Stimulated activated effector memory CD8-positive, alpha-beta T cell treated with anti-CD3 and anti-CD28 coated beads, Interleukin-12 subunit alpha, Interleukin-12 subunit beta, amount 100 ng/mL, for 72 hours (primary cell): ENCODE measurements at places on chromosomes 6 and 20.
A peak's percentile ranks its signal among the peaks of the same experiment; 100 is the strongest.

- DNase-seq = no peak
These were observed 99.0 kb downstream of the PLCB1 start for GRCh38 chr20:8231038-8231437.

DNA sequence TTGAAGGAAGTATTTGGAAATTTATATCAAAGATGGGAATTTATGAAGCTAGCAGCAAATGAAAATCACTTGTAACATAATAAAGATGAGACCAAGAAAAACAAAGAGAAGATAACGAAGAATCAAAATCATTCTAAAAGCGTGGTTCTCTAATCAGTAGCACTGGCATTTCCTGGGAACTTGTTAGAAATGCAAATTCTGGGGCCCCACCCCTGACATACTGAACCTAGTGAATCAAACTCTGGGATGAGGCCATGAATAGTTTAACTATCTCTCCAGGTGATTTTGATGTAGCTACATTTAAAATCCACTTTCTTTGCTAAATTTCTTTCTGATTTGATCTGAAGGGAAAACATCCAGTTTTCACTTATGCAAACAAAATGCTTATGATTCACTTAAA is 1075.6 kb downstream of the HACE1 start:
- DNase-seq = no peak

GRCh38 chr6:31897612-31898382 is at the start of gene EHMT2:
EHMT2 (minus strand) TSS chr6:31897698; CDS start chr6:31897677, 21 bp downstream.
- DNase-seq = peak; percentile 90

GRCh38 chr6:163335671-163336545 is 78.6 kb upstream of the QKI start:
- DNase-seq = no peak

DNA sequence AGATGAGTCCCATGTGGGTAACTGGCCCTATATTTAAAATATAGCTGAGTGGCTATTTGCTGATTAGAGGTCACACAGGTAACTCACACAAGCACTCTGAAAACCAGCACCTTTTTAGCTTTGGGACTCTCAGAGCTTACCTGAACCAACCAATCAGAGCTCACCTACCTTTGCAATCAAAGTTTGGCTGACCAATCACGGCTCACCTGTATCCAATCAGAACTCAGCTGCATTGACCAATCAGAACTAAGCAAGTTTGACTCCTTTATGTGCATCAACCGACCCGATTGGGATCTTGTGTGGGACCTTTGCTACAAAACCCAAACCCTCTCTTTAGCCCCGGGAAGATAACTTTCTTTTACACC is 106.8 kb upstream of the NXT1 start:
- no peak for DNase-seq

DNA sequence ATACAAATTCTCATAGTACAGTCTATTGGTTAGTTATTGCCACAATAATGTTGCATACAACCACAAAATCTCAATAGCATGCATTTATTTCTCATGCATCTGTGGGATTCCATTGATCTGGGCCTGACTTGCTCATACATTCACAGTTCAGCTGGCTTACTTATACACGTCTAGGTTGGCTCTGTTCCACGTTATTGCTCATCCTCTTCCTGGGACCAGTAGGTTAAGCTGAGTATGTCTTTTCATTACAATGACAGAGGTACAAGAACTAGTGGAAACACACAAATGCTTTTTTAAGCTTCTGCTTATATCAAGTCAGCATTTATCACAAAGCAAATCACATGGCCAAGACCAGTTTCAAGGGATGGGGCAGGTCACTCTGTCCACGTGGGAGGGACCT is 485.3 kb upstream of the BTBD3 start:
- DNase-seq = no peak

DNA sequence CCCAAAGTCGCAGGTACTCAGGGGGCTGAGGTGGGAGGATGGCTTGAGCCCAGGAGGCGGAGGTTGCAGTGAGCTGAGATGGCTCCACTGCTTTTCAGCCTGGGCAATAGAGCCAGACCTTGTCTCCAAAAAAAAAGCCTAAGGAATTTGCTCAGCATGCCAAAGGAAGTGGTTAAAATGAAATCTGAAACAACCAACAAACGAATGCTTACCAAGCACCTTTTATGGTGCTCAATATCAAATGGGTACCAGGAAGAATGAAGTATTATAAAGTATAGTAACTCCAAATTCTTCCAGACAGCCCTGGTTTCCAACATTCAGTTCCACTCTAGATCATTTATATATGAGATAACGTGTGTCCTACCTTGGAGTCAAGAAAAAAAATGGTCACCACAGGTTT is 14.0 kb downstream of the GMDS start:
- DNase-seq = no peak

- DNase-seq = peak; percentile 11
These were observed at the start of gene DDR1 for GRCh38 chr6:30883685-30884520. DDR1 (plus strand) TSS chr6:30884519; CDS start chr6:30888730, 4,211 bp downstream.

- peak; percentile 65 for DNase-seq
These were observed 101.5 kb upstream of the BACH2 start for GRCh38 chr6:90397929-90398674.

DNA sequence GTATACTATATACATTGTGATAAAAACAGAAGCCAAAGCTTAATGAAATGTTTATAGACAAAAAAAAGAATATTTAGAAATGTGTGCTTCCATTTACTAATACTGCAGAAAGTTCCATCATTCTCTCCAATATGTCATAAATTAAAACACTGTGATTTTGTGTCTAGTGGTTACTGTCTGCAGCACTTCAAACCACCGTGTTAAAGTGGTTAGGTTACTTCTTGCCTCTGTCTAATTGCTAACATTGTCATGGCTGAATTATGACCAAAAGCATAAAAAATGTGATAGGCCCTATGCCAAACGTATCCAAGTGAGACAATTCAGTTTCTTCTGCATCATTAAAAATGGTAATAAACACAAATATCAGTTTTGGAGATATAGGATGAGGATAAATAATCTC is 52.7 kb upstream of the CST5 start:
- DNase-seq = no peak

DNA sequence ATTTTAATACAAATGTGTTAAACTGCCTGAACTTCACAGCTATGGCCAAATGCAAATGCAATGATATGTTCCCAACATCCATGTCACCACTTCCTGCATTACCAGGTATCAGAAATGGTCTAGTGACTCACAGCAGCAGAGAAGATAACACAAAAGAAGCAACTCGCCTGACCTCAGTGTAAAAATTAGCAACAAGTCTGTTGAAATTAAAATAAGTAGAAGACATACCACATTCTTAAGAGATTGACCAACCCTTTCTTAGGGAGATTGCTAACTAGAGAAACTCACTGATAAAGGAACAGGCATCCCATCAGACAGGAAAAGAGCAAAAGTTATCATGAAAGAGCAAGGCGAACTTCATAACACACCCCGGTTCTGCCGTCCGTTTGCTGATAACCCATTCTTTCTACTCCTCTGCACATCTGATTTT is 45.1 kb downstream of the RNASET2 start:
- DNase-seq = no peak

DNA sequence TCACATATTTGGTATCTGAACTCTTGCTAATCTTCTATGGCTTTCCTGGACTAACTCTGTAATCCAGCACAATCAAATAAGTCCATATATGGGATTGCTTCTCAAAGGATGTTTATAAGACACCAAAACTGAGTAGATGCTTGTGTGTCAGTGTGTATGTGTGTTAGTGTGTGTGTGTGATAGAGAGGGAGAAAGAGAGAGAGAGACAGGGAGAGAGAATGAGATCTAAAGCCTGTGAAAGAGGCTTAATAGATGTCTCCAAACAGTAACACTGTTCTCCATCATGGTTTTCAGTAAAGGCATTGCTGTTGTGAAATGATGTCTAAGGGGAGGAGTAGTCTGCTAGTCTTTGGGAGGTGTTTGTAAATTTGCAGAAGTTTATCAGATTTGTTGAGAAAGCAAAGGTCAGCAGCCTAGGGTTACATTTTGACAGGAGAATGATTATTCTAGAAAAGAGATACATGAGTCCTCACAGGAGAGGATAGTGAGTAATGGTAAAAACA is 73.9 kb upstream of the MLIP start:
- no peak for DNase-seq

GRCh38 chr6:3899061-3899460 is 49.9 kb downstream of the FAM50B start:
- no peak for DNase-seq

DNA sequence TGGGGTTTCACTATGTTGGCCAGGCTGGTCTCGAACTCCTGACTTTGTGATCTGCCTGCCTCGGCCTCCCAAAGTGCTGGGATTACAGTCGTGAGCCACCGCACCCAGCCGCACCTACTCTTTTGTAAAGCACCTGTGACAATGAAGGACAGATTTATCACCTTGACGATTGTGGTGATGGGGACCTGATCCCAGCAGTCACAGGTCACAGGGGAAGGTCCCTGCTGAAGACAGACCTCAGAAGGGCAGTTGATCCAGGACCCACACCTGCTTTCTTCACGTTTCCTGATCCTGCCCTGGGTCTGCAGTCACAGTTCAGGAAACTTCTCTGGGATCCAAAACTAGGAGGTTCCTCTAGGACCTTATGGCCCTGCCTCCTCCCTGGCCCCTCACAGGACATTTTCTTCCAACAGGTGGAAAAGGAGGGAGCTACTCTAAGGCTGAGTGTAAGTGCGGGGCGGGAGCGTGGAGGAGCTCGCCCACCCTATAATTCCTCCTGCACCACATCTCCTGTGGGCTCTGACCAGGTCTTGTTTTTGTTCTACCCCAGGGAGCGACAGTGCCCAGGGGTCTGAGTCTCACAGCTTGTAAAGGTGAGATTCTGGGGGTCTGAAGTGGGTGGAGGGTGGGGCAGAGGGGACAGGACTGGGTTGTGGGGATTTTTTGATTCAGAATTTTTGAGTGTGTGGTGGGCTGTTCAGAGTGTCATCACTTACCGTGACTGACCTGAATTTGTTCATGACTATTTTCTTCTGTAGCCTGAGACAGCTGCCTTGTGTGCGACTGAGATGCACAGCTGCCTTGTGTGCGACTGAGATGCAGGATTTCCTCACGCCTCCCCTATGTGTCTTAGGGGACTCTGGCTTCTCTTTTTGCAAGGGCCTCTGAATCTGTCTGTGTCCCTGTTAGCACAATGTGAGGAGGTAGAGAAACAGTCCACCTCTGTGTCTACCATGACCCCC is 3.0 kb downstream of the HLA-E start:
- peak; percentile 53 for DNase-seq

DNA sequence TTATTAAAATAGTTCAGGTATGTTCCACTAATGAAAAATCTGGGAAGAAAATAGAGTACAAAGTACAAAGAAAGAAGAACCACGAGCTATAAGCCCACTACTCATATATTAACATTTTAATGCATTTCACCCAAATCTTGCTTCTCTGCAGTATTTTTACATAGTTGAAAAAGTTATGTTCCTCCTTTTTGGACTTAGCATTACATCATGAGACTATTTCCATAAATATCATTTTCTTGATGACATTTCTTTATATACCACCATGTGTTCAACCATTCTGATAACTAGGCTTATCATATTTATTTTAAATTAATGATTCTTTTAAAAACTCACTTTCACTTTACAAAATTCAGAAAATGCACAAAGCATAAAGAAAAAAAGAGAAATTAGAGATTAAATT is 3.0 kb downstream of the IPCEF1 start:
- DNase-seq = no peak
